ENCODE measurements at places on chromosomes 4 and X.

DNA sequence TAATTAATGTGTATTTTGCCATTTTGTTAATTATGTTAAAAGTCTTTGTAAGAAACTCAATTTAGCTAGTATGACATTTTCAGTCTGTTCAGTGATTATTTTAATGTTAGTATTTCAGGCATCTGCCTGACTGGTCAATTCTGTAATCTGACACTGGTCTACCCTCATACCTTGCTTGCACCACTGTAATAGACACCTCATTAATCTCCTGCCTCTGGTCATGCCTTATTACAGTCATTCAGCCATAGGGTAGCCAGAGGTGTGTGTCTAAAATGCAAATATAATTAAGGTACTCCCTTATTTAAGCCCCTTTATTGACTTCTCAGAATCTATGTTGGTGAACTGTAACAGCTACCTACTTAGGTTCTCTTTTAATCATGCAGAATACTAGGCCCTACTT, 861.1 kb upstream of the IGFBP7 start:
- DNase-seq = no peak

- DNase-seq = no peak
Measured at GRCh38 chr4:105674011-105674410, 34.5 kb downstream of the INTS12 start.

DNA sequence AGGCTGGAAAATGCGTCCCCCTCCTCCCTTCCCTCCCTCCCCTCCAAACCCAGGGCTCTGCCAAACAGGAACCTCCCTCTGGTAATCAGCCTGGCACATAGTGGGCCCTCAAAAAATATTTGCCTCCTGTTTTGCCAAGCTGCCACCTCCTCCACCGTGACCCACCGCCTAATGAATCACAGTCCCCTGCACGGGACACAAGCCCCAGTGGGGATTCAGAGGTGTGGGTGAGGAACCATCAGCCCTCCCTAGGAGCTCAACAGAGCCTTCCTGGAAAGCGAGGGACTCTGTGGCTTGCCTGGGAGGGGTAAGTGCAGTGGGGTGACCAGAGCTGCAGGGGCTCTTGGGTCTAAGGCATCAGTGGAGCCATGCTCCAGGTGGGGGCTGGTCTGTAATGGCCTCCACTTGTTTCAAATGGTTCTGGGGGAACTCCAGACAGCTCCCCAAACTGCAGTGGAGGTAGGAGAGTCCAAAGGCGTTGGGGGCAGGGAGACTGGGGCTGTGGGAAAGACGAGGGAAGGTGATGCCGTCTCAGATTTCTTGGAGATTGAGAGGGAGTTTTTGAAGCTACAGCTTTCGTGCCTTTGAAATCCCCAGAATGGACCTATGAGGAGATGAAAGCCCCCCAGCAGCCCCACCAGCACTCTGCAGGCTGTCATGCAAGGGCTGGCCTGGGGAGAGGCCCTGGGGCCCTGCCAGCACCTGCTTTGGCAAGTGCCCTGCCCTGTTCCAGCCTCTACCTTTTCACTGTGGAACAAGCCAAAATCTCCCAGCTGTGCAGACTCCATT, 1.0 kb upstream of the PPP2R2C start:
- no peak for DNase-seq

DNA sequence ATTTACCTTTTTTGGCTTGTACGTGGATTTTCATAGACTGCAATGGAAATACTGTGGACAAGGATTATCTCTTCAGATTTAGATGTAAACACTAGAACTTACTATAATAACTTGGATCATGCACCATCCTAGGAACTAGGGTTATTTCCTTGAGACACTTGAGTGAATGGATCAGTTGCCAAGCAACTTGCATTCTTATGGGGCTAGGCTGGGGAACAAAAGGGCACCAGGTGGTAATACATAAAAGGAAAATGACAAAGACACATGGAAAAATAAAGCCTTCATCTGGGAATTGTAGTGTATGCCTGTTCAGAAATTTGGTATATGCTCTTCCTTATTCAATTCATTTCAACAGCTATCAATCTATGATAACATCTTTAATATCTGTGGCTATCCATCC, 247.1 kb downstream of the SPRY1 start:
- no peak for DNase-seq

DNA sequence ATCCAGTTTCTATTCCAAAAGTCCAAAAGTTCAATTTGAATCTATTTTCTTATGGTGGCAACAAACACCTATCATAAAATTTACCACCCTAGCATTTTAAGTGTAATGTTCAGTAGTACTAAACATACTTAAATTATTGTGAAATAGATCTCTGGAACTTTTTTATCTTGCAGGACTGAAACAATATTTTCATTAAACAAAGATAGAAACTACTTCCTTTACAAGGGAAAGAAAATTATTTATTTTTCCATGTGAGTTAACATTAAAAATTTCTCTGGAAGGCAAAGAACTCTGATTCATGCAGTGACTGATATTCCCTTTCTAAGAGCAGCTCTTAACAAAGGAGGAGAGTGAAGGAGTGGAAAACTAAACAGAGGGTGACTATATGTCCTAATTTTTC, 40.2 kb downstream of the ADH7 start:
- DNase-seq = no peak

DNA sequence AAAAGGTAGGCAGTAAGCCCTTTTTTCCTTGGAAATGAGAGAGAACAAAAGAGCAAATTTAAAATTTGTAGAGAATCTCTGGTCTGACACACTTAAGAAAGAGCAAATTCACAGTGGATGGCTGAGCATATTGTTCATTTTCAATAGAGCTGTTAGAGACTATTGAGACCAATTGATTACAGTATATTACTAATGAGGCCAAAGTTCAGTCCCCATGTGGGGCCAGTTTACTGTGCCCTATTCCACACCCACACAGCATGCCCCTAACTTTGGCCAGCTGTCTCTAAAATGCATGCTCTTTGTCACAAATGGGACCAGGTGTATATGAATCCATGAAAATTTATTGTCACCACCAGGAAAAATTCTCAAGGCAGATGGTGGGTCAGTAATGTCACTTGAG, 470.5 kb downstream of the PCDH7 start:
- DNase-seq = no peak

DNA sequence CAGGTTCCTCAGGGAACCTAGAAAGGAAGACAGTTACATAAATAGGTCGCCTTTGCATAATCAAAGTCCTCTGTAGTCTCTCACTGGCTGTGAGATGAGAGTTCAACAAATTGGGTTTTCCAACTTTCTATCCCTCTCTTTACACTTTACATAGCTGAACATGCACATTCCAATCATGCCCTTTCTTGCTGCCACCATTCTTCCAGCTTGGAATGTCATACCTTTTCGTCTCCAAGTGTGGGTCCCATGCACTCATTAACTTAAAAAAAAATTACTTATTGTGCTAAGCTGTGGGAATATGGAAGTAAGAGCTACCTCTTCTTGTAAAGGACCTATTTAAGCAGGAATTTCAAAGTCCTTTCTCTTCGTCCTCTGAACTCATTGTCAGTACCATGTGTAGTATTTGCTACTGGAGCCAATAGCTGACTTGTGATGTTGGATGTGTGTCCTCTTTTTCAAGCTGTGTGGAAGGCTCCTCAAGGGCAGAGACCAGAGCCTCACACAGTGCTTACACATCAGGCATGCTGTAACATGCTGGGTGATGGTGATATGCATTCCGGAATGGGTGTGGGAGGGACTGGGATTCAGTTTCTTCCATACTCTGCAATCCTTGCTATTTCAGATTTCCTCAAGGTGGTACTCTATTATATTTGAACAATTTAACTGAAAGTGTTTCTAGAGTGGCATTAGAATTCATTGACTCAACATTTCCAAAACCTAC, 7.1 kb downstream of the ENOPH1 start:
- DNase-seq = no peak

DNA sequence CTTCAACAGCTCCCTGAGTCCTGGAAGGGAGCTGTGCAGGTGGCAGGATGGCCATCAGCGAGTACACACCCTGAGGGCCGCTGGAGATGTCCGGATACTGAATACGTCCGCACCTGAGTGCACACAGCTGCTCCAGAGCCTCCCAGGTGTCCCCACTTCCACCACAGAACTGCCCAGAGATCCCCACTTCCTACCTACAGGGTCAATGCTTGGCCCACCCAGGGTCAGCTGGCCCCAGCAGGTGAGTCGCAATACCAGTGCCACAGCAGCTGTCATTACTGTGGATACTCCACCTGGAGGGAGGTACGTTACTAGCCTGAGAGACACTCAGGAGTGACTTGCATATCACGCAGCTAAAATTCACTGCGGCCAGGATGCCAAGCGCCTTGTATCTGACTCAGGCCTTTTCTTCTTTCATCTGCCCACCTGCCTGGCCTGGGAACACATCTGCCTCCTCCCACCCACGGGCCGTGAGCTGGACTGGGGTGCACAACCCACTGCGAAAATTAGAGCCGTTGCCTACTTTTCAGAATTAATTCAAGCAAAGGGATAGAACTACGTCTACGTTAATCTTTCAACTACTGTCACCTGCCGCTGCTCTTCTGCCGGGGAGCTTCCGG, 9.4 kb downstream of the C4orf50 start:
- DNase-seq = no peak

DNA sequence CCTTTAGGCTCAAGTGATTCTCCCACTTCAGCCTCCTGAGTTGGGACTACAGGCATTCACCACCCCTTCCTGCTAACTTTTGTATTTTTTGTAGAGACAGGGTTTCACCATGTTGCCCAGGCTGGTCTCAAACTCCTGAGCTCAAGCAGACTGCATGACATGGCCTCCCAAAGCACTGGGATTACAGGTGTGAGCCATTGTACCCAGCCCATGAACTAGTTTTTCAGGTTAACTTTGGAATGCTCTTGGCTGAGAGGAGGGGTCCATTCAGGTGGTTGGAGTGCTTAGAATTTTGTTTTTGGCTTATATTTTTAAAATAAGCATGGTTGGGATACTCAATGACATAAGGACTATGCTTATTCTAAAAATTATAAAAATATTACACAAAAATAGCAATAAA, 355.7 kb upstream of the MAGEB16 start:
- no peak for DNase-seq

GRCh38 chr4:152117520-152117919, 356.7 kb upstream of the GATB start:
- DNase-seq = no peak

Data from naive thymus-derived CD8-positive, alpha-beta T cell (primary cell).